Thymus (tissue), 14 donors: ENCODE measurements at places on chromosomes 11 and 22. TPM values are rescaled to one million over a fixed set of nuclear protein-coding genes. Genes with fewer than 3 reads are reported as not detected.

ADAMTS15 gene
- total RNA-seq, result 1.8 TPM

FAM227A gene
- total RNA-seq, result 0.66 TPM

OR52A1 gene
- total RNA-seq, result not detected

DNA sequence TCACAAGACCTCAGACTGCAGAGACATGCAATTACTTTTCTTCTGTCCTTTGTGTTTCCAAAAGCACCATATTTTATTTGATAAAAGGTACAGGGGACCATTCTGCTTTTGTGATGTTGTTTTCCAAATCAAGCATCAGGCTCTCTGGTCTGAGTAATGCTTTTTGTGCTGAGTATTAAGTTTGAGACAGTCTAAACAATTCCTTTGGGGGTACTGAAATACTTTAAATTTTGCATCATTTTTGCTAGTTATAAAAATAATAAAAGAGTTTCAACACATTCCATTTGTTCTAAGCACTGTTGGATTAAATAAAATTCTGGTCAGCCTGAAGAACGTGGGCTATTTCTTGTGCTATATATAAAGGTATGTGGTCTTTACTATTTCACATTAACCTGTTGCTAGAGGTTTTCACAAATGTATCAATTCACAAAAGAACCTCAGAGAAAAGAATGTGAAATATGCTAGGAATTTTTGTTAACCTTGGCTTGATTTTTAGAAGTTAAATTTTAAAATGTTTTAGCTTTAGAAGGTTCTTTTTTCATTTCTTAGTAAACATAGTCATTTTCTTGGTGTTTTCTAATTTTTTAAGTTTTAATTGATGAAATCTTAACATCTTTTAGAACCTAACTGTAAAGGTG, 61.6 kb downstream of the C22orf31 start:
- H3K4me3 ChIP-seq, result no peak overlapping the region
- no peak for DNase-seq
- no peaks in the 10 kb centered on the region for H3K36me3 ChIP-seq
- no peaks in the 10 kb centered on the region for H3K4me1 ChIP-seq
- no peak overlapping the region for H3K27ac ChIP-seq
- peaks cover 22% of the 10 kb centered on the region for H3K27me3 ChIP-seq

GRCh38 chr11:120598517-120599257, 87.1 kb downstream of the GRIK4 start:
- no peaks in the 10 kb centered on the region for H3K27me3 ChIP-seq
- H3K4me1 ChIP-seq, result no peaks in the 10 kb centered on the region
- H3K36me3 ChIP-seq, result no peaks in the 10 kb centered on the region
- no peak for DNase-seq
